NCI-H774 (cell line): ENCODE measurements at places on chromosomes 6 and 20.

DNA sequence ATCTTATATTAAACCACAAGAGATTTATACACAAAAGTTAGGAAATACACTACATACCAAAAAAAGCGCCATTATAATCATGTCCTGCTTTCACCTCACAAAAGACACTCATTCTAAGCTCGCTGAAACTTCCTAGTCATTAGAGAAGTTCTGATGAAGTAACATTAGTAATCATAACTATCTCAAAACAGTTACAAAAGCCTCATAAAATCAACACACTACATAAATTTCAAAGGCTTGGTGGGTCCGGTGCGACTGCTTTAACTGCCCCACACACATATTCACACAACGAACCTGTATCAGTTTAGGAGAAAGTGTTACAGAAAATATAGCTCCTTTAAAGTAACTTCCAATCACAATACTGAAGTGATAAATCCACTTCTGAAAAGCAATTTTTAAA lies 1.9 kb downstream of the PHIP start:
- no peak for DNase-seq

DNA sequence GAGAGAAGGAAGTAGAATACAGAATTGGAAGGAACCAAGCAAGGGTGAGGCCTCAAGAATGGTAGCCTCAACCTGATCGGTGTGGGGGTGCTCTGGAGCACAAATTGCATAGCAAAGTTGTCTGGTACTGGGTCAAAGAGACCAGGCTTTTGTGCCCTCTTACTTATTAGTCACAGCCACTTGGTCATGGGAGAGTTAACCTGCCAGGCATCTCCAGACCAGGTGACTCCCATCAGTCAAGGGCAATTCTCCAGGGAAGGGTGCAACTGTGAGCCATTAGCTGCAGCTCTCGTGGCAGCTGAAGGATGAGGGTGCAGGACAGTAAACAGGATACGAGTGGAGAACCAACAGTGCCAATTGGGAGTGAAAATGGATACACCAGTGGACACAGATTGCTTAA lies 47.7 kb upstream of the PLCB4 start:
- no peak for DNase-seq

DNA sequence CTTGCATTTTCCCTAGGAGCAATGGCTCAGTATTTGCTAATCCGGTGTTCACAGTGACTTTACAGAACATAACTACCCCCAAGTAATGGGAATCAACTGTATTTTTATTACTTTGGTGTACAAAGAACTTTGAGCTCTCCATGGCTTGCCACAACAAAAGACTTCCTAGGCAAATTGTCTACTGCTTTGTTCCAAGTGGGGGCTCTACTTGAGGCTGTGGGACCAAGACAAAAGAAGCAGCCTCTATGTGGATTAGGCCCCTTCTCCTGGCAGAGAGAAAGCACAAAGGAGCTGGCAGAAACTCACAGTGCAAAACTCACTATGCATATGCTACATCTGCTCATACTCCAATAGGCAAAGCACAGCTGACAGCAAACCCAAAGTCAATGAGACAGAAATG lies 853 bp downstream of the WFDC8 start:
- no peak for DNase-seq

DNA sequence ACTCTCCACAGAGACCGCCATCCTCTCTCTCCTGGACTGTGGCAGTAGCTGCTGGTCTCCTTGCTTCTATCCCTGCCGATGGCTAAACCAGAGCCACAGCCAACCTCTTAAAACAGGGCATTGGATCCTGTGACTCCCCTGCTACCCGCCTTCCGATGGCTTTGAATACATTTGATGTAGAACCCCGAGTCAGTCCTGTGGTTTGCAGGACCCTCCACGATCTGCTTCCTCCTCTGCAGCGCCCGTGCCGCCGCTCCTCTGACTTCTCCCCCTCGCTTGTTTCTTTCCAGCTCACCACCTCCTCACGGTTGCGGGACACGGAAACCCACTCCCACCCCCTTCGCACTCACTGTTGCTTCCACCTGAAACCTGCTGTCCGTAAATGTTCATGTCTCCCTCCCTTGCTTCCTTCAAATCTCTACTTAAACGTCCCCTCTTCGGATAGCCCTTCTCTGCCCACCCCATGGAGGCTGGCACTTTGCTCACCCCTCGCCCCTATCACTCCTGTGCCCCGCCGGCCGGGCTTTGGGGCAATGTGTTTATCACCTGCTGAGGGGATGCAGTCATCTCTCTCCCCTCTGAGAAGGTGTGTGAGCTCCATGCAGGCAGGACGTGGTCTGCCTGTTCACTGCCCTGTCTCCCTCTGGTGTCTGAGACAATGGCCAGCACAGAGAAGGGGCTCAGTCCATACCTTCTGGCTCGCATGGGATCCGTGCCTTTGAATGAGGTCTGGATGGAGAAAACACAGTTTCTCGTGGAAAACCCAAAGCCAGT lies 67.8 kb downstream of the GFOD1 start:
- DNase-seq = no peak
